IPS DF 6.9 (cell line): ENCODE measurements at places on chromosomes 3 and 15.

- no peak for DNase-seq
Observed at GRCh38 chr3:194561306-194561974, 71.8 kb downstream of the TMEM44 start.

DNA sequence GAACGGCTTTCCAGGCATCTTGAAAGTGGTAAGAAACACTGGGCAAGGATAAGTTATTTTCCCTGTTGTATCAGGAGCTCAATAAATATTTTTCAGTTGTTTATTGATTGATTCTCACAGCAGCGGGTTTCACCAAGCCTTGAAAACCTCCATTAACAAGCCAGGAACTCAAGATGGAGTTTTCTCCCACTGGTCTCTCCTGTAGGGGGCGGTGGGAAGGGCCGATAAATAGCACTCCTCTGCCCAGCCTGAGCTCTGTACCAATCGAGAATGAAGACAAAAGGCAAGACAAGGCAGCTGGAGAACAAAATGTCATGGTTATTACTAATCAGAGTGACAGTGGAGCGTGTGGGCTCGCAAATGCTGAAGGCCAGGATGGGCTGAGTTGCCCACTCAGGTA, 7.4 kb downstream of the HRH1 start:
- no peak for DNase-seq

DNA sequence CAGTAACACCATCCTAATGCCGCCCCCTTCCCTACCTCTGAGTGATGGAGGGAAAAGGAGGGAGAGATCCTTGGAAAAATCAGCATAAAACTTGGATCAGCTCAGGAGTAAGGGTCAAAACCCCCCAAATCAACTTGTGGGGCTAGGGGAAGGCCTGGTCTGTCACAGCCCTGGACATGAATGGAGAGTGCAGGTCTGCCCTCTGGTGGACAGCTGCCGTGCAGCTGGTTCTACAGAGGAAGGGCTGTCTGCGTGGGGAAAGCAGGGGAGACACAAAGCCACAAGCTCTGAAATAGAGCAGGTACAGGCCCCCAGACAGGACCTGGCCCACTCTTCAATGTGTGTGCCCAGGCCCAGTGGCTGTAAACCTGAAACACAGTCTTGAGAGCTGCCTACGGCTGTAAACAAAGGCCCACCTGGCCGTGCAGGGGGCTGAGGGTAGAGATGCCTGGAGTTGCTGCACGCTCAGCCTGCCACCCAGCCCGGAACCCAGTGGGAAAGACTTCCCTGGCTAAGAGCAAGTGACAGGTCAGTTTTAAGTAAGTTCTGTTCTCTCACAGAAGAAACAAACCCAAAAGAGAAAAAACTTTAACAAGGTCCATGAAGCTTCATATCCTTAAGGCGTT, 16.4 kb downstream of the CLK3 start:
- DNase-seq, result no peak

DNA sequence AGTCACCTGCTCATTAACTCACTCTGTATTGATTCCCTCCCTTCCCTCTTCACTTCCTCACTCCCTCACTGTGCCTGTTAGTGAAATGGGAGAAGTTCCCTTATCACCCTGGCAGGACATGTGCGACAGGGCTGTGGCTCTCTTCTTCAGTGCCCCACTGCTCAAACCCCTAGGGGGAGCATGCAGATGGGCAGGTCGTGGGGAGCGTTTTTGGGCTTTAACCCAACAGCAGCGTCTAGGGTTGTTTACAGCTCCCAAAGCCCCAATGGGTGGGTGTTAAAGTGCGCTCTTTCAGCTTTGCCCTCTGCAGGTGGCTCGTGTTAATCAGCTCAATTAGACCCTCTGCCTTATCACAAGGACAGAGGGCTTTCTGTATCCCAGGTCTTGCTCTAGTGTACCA, 447.8 kb upstream of the PROK2 start:
- no peak for DNase-seq

GRCh38 chr3:145457825-145458552, 703.0 kb downstream of the PLOD2 start:
- DNase-seq, result no peak
